ENCODE measurements at places on chromosomes 2 and 18.

DNA sequence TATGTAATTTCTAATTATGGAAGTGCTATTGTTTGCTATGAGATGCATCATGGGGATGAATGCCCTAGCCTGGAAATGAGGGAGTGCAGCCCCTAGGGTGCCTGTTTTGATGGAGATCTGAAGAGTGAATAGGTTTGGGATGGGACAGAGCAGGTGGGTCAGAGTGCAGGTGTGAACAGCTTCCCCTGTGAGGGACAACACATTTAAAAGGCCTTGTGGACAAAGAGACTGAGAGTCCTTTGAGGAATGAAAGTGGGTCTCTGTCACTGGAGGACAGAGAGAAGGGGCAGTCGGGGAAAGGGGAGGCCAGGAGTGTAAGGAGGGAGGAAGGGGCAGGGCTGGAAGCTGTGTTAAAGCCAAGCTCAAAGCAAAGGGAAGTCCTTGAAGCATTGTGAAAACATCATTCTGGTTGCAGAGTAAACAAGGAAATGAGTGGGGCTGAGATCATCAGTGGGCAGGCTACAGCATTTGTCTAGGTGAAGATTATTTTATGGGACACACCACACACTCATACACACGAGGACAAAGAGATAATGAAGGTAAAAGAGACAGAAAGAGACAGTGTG is 877.6 kb downstream of the SLC4A3 start:
- DNase-seq = no peak

GRCh38 chr2:7084601-7085000 is 167.4 kb downstream of the RNF144A start:
- no peak for DNase-seq

DNA sequence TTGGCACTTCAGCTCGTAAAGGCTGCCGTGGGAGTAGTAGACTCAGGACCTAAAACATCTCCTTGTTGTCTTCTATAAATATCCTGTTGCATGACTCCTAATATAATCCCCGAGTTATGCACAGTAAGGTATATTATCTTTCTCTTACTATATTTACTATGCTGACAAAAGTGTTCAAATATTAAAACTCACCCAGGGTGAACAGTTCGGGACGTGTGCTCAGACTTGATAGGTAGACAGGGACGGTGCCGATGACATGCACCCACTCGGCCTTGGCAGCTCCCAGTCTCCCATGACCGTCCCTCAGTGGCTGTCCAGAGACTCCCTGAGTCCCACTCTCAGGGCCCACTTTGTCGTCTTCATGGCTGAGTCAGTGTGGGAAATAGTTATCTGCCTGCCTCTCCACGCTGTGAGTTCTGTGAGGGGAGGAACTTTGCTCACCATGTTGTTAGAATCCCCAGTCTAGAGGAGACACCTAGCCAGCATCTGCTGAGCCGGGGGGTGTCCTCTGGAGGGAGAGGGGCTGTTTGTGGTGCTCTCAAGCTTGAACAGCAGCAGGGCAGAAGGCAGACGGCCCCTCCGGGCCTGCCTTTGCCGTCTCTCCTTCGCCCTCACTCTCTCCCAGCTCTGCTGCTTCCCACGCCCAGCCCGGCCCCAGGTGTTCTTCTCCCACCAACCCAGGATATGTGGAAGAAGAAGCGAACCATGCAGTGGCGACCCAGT is 75.0 kb downstream of the DGKD start:
- DNase-seq = no peak

GRCh38 chr2:25417715-25418369 is 76.1 kb upstream of the DNMT3A start:
- DNase-seq = peak; percentile 37

GRCh38 chr2:185161701-185162100 is 563.4 kb downstream of the ZNF804A start:
- DNase-seq = no peak

DNA sequence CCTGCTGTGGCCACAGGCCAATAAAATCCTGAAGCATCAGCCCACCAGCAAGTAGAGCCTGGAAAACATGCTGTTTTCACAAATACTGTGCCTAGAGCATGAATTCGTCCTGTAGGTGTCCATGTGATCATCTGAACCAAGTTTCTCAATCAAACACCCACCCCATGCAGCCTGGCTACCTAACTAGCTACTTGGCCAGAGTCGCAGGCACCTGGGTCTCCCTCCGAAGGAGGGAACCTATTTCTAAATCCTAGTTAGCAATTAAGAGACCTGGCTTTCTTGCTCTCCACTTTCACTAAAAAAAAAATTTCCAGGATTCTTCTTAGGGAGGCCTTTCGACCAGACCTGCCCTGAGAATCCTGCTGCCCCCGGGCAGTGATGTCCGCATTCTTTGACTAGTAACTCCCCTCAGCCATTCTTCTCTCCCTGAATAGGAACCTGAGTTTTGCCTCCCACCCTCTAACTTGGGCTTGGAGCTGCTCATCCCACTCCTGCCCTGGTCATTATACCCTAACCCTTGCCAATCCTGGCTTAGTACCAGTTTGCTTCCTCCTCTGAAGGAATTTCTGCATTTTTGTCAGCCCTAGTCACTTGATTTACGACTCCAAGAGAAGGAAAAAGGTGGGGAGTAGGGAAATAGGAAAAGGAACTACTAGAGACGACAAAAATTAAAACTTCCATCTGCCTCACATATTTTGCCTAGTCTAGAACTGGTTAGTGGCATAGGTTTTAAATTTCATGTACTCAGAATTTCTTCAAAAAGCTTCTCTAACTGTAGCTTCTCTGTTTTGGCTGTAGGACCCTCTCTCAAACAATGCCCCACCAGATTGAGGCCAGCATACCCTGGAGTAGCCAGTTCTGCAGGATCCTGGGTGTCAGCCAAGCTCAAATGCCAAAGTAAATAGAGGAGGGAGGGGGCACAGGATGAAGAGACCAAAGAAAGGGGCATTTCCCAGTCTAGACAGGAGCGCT is 25.4 kb upstream of the TANK start:
- no peak for DNase-seq

DNA sequence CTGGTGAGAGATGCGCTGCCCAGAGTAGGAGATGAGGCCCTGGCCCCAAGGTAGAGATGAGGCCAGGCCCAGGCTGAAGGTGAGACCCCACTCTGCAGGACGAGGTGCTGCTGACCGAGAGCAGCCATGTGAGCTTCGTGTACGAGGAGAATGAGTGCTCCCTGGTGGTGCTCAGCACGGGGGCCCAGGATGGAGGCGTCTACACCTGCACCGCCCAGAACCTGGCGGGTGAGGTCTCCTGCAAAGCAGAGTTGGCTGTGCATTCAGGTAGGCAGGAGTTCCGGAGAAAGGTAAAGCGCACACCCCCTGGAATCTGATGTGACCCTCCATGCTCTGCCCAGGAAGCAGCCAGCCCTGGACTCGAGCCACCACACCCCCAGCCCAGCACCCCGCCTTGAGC is 21.5 kb upstream of the GMPPA start:
- no peak for DNase-seq

DNA sequence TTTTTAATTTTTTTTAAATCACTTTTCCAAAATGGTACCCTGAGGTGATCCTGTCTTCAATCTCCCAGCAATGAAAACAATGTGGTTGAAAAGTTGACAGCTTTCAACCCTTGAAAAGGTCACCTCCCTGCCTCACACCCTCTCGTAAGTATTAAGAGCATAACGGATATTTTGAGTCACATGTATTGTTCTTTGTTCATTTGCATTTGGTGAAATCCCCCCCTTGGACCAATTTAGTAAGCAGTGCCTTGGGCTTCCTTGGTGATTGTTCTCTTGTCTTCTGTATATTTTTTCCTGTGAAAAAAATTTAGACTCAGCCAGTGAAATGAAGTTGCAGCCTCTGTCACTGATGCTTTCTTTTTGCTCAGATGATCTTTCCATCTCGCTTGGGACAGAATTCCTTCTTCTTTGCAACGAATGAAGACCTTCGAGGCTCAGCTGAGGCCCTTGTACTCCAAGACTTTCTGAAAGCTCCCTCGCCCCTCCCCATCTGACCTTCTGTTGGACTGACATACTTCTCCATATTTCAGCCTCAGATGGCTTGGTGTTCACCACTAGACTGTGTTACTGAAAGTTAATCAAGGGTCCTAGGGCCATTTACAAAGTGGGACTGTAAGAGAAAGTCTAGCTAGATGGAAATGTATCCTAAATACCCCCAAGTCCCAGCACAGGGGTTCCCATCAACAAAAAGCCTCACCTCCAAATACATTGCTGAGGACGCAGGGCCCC is 158.4 kb downstream of the BCL2 start:
- peak; percentile 60 for DNase-seq

- no peak for DNase-seq
These were observed 75.1 kb downstream of the SPRED2 start for GRCh38 chr2:65357095-65357958.

- peak; percentile 57 for DNase-seq
These were observed 168.6 kb downstream of the BCL2 start for GRCh38 chr18:63150942-63151421.

GRCh38 chr2:8496079-8496478 is 185.8 kb upstream of the ID2 start:
- no peak for DNase-seq

- DNase-seq = no peak
These were observed 5.8 kb upstream of the TLK1 start for GRCh38 chr2:171166328-171166983.

DNA sequence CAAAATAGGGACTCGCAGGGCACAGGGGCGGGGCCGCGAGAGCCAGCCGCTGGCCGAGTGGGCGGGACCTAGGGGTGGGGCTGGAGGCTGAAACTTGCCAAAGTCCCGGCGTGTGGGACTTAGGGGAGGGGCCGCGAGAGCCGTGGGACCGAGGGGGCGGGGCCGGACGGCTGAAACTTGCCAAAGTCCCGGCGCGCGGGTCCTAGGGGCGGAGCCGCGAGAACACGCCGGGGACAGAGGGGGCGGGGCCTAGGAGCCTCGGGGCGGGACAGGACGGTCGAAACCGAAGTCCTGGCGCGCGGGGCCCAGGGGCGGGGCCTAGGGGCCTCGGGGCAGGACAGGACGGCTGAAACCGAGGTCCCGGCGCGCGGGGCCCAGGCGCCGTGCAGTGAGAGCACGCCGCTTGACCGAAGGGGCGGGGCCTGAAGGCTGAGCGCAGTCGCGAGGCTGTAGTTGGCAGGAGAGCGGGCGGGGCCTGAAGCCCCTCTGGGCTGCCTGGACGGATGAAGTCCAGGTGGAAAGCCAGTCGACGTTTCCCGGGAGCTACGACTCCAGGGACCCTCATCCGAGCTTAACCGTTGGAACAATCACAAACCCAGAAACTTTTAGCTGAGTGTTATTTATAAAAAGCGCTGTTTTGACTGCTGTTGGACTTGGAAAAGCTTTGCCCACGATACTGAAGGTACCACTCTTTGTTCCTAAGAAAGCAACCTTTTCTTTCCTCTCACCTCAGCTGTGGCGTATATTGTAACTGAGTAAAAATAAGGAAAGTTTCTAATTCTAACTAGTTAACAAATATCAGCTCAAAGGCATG is 475 bp upstream of the BARD1 start:
- peak; percentile 99 for DNase-seq

GRCh38 chr18:58861861-58862301 is 2.8 kb upstream of the ZNF532 start:
- DNase-seq = no peak

GRCh38 chr2:190625691-190626090 is 23.2 kb upstream of the NAB1 start:
- DNase-seq = no peak

DNA sequence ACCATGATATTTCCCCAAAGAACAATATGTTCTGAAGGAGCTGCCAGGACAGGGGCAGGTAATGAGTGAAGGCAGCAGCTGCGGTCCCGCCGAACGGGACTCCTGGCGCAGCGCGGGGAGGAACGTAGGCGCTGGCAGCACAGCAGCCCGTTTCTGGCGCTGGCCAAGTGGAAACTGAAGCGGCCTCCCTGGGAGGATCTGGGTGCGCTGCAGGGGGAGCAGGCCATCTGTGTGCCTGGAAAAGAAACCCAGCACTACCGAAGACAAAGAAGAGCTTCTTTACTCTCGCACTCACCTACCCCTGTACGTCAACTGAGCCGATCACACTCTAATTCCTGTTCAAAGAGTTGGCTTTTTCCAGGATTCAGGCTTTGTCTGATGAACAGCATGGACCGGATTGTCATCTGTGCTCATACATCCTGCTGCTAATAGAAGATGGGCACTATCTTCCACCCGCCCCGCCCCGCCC is 11.8 kb downstream of the G6PC2 start:
- no peak for DNase-seq

DNA sequence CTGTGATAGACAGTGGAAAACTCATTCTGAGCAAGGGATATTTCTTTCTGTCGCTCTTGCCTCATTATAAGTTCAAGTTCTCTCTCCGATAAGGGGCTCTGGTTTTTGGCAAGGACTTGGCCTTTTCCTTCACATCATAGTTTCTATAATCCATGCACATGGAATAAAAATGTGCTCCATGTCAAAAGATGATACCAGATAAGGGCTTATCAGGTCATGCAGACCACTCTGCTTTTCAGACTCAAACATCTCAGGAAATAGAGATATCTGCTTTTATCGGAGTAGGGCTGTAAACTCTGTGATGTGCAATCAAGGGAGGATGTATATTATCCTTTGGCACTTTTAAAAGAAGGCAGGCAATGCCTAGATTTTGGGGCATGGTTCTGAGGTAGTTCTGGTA is 45.0 kb upstream of the DARS1 start:
- no peak for DNase-seq

DNA sequence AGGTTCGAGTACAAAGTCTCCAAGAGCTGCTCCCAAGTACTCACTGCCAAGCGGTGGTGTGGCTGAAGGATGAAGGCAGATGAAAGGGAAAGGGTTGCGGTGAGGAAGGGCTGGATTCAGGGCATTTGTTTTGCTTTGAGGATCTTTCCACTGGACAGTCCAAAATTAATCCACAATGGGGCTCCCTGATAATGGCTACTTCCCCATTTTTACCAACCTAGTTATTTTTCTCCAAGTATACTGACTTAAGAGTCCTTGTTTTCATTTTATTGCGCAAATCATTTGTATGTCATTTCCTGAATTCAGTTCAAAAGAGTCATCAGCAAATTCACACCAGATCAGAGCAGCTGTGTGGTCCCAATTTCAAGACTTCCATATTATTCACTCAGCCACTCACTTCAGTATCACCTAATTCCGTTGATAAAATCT is 464 bp upstream of the SESTD1 start:
- no peak for DNase-seq

DNA sequence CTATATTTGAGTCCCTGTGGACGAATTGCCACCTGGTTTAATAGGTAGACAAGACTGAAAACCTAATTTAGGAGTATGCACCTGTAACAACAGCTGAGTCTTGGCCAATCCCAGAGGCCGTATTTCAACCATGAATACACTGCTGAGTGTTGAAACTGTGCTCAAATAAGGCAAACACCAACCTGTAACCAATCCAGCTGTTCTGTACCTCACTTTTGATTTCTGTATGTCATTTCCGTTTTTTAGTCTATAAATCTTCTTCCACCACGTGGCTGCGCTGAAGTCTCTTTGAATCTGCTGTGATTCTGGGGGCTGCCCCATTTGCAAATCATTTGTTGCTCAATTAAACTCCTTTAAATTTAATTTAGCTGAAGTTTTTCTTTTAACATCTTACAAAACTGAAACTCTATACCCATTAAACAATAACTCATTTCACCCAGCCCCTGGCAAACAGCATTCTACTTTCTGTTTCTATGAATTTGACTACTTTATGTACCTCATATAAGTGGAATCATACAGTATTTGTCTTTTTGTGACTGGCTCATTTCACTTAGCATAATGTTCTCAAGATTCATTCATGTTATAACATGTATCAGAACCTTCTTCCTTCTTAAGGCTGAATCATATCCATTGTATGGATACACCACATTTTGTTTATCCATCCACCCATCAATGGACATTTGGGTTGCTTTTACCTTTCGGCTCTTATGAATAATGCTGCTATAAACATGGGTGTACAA is 7.5 kb upstream of the YPEL5 start:
- no peak for DNase-seq

GRCh38 chr2:16623564-16624435 is 41.8 kb downstream of the CYRIA start:
- DNase-seq = no peak
